ENCODE measurements at places on chromosomes 16 and 17. TPM values are rescaled to one million over a fixed set of nuclear protein-coding genes. Genes with fewer than 3 reads are reported as not detected.

The CCL2 gene
- total RNA-seq, result 28.3 TPM

- DNase-seq, result no peak
These were observed 93.4 kb upstream of the CDH5 start for GRCh38 chr16:66273053-66273452.

DNA sequence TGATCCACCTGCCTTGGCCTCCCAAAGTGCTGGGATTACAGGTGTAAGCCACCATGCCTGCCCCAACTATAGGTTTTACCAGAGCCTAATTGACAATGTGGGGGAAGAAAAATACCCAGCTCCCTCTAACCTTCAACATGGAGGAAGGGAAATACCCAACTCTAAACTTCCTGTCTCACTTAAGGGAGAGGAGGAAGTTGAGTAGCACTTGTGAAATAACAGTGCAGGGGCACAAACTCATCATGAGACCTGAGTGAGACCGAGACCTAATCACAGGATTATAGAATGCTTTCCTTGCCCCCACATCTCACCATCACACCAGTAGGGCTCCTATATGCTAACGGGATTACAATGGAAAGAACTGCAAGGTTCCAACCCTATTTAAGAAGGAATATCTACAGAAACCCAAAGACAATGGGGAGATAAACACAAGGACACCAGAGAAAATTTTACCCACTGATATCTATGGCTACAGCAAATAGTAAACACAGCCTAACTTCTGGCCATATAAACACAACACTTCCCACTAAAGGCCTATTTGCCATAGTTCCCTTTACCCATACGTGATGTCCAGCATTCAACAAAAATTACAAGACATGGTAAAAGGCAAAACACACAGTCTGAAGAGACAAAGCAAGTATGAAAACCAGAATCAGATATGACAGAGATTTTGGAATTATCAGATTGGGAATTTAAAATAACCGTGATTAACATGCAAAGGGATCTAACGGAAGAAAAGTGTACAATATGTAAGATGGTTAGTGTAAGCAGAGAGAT lies 26.9 kb downstream of the OR3A1 start:
- no peak for DNase-seq

DNA sequence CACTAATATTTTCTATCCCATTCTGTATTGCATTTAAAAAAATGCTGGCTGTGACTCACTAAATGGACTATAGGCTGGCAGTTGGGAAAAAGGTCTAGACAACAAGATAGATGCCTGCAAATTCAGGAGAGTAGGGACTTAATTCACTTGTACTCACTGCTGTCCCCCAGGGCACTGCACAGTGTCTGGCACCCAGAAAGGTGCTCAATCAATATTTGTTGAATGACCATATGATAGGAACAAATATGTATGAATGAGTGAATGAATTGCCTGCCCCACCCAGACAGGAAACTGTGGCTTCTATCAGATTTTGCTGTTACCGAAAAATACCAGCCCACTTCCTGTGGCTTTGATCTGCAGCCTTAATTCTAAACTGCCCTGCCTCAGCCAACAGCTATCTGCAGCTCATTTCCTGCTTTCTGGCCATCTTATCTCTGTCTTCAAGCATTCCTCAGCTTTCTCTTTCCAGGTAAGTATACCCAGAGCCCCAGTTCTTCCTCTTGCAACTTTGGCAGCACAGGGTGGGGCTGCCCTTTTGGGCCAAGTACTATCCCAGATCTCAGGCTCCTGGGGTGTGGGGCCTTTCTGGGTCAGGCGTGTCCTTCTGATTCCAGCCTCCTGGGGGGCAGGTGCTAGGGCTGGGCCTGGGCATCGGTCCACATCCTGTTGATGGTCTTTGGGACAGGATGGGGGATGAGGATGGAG lies 15.3 kb upstream of the TNS4 start:
- no peak for DNase-seq

The TXNL4B gene
- 6.7 TPM for total RNA-seq

GRCh38 chr16:11180489-11180888 lies 75.5 kb downstream of the SOCS1 start:
- DNase-seq, result no peak

The ZPBP2 gene
- not detected for total RNA-seq

DNA sequence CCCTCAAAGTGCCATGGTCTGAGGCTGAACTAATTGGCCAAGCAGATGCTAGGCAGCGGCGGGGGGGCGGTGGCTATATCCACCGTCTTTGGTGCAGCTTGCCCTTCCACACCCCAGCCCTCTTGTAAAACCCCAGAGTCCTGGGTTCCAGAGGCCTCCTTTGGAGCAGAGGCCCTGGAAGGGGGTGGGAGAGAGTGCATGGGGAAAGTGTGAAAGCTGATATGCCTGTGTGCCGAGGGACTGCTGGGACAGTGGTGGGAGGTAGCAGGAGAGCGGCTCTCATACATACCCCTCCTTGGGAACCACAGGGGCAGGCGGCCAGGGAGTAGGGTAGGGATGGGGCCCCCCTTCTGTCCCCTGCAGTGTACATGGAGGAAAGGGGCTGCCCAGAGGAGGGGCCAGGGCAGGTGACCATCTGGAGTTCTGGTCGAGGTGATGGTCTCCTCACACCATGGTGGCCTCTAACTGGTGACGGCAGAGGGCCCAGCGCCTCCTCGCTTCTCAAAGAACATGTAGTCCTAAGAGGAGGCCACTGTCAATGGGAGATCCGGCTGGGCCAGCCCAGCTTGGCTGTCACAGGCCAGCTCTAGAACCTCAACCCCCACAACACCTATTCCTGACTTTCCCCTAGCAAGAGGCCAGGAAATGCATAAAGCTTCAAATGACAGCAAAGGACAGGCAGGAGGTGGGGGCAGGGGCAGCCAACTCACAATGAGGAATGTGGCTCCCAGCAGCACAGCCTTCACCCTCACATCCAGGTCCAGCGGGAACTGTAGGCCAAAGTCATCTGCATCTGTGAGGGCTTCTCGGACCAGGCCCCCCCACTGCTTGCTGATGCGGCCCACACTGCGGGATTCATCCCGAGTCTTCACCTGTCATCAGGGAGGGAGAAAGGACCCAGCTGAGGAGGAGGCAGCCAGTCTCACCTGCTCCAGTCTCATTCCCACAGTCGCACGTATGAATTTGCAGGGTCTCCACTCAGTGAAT lies 4.1 kb downstream of the PLSCR3 start:
- DNase-seq, result no peak

The GPR142 gene
- total RNA-seq, result not detected

DNA sequence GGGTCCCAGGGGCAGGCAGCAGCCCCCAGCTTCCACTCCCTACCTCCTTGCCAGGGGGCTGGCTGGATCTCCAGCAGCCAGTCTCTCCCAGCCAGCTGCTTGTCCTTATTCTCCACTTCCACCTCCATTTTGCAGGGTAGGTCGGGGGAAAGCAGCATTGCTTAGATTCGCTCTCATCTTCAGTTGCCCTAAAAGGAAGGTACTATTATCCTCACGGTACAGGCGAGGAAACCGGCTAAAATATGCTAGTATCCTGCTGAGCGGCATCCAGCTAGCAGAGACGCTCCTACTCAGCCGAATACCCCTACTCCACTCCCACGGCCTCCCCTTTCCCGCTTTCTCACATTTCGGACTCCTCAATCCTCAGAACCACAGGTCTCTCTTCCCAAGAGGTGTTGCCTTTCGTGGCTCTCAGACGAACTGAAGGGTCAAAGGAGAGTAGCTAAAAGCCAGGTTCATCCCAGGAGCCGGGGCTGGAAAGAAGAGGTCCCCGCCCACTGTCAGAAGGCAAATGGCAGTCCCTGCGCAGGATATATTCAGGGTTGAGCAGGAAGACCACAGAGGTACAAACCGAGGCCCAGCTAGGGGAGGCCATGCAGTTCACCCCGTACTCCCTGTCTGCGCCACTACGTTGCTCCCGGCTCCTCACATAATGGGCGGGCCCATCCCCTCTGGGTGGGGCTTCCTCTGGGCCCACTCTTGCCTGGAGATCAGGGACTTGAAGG lies 1.7 kb upstream of the RAB11FIP4 start:
- DNase-seq, result no peak

The MMP28 gene
- 5.5 TPM for total RNA-seq

The IRF8 gene
- total RNA-seq, result 1.4 TPM

DNA sequence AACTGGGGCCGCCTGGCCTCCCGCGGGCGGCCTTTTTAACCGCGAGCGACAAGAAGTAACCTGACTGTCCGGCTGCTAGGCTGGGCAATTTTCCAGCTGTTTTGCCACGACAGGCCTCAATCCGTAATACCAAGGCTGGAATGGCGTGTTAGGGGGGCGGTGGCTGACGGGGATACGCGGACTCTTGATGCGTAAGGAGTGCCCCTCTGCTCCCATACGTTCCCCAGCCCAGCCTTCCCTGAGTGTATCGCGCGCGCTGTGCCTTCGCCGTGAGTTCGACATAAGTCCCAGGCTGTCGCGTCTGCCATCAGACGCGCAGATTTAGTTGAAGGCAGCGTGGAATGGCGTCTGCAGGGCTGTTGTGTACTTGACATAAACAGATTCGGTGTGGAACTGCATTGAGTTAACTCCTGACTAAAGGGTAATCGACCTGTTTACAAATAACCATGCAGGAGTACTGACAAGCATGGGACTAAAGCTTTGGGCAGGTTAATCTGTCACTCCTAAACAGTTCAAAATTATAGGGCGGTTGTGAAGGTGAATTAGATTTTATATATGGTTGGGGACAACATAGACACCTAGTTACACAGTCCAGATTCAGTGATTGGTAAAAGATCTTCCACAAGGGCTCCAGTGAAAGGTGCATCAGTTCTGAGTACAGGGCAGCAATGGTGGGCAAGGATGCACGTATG lies 16.6 kb upstream of the ERN1 start:
- peak; percentile 72 for DNase-seq

DNA sequence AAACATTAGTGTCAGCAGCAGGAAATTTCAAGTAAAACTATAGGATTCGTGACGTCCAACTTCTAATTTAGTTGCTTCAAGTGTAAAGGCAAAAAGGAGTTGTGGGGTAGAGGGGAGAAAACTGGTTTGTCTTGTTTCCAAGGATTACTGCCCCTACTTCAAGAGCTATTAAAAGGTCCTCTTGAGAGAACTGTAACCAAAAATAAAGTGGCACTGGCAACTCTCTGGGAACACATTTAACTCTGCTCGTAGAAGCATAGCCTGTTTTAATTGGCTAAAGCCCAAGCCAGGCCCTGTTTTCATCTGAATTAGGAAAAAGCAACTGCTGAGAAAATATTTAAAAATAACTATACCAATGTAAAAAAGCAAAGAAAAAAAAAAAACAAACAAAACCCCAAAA lies 51.8 kb upstream of the AKAP1 start:
- DNase-seq, result no peak

GRCh38 chr17:76546556-76547182 lies 6.8 kb downstream of the PRCD start:
- no peak for DNase-seq

DNA sequence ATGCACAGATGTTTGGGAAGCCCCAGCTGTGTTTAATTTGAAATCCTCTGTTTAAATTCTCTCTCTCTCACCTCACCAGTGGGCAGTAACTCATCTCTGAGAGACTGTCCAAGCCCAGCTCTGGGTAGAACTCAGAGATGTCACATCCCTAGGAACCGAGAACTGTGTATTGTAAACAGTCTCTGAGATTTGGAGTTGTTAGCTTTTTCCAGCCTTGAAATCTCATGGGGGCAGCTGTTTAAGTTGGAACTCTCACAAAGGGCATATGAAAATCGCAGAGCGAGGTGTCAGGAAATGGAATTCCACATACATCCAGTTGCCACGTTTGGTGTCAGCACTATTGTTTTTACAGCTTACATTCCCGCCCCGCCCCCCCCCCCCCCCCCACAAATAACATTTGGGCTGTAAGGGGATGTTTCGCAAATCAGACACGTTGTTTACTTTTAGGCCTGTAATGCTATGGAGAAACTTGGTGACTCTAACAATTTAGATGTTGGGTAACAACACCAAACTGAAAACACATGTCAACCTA lies 34.3 kb downstream of the VPS35L start:
- no peak for DNase-seq

The MYH13 gene
- 0.08 TPM for total RNA-seq

DNA sequence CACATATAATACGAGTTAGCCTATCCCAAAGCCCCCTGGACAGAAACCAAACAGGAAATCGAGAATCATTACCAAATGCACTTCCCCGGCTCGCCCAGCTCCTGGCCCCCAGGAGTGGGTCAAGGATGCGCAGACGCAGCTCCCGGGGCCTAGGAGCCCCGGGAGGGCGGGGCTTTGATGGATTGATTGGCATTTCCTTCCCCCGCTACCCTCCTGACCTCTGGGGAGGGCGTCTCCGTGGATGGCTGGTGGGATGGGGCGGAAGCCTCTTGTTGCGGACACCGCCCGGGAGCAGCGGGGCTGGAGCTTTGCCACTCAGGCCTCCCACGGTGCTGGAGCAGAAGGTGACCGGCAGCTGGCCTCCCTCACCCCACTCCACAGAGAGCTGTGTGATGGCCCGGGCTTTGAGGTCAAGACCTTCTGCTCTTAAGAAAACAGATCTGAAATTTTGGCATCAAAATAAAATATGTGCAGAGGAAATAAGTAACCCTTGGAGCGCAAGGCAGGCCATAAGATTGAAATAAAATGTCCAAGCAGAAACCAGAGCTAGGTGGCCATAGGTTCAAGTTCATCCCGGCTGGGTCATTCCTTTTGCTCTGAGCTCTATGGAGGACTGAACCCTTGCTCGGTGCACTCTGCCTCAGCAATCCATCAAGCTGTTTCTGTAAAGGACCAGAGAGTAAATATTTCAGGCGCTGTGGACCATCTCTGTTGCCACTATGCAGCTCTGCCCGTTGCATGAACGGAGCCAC lies 262.3 kb downstream of the SOX9 start:
- DNase-seq, result peak; percentile 77

The NOG gene
- 3.9 TPM for total RNA-seq

DNA sequence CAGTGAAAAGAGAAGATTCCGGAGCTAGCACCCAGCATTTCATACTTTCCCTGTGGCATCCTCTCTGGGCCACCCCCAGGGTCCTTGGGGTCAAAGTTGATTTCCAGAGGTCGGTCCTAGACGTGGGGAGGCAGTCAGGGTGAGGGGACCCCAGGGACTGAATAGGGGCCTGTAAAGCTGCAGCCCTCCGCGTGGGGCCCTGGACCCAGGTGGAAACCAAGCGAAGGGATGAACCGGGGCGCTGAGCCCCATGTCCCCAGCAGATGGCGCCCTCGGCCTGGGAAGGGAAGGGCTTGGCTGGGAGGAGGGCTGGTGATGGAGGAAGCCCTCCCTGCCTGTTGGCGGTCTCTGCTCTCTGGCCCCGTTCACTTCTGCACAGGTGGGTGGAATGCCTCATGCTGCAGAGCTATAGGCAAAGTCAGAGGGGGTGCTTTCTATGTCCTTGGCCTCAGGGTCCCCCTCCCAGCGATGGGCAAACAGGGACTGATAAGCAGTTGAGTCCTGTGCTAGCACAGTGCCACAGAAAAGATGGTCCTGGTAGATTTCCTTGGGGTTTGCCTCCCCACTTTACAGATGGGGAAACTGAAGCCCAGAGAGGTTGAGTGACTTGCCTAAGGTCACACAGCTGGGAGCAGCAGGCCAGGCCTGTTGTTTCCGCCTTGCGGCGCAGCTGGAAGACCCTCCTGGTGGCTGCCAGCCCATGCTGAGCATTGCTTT lies 163.4 kb upstream of the CIBAR2 start:
- DNase-seq, result peak; percentile 76

The ACADVL gene
- 1,067 TPM for total RNA-seq

Measured in psoas muscle (tissue), 8 donors.